Activated CD4-positive, alpha-beta T cell treated with anti-CD3 and anti-CD28 coated beads for 36 hours (primary cell): ENCODE measurements at places on chromosomes 6 and 20.

DNA sequence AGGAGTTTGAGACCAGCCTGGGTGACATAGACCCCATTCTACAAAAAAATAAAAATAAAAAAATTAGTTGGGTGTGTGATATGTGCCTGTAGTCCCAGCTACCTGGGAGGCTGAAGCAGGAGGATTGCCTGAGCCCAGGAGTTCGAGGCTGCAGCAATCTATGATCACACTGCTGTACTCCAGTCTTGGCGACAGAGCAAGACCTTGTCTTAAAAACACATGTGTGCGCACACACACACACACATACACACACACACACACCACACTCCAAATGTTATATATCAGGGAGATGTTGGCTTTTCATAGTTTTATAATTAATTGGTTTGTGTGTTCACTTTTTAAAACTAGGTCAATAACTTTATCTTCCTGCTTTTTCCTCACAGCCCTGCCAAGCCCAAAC, 110.5 kb downstream of the RTN4IP1 start:
- DNase-seq, result no peak

DNA sequence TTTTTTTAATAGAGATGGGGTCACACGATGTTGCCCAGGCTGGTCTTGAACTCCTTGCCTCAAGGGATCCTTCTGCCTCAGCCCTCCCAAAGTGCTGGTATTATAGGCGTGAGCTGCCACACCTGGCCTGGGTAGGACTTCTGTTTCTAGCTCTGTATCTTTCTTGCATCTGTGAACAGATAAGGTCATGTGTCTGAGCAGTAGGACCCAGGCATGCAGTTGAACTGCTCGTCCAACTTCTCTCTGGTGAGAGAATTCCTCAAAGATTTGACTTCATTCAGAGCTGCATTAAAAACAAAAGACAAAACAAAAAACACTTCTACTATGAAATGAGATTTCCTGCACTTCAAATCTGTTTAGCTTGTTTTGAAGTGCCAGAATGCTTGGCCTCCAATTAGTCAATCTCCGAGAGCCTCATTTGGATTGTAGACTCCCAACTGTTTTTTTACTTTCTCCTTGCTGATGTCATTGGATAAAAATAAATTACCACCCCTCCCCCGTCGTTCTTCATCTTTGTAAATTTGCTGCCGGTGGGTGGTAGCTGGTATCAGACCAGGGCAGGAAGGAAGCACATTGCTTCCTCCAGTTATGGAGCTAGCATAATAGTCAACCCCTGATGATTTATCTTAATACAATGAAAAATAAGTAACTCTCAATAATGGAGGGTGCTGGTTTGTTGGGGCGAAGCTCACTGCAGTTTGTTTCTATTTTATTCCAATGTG, 17.6 kb downstream of the CD109 start:
- DNase-seq, result no peak

DNA sequence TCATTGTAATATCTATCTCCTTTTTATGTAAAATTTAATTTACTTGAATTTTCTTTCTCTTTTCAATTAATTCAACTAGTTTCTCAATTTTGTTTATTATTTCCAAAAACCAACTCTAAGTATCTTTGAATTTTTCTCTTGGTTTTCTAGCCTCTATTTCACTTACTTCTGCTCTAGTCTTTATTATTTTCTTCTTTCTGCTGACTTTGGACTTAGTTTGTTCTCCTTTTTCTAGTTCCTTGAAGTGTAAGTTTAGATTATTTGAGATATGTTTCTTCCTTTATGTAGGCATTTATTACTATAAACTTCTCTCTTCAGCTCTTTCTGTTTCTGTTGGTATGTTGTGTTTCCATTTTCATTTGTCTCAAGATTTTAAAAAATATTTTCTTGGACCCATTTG, 70.8 kb downstream of the TNFAIP3 start:
- DNase-seq, result no peak

GRCh38 chr20:63929071-63929470, 27.1 kb downstream of the UCKL1 start:
- DNase-seq, result no peak

DNA sequence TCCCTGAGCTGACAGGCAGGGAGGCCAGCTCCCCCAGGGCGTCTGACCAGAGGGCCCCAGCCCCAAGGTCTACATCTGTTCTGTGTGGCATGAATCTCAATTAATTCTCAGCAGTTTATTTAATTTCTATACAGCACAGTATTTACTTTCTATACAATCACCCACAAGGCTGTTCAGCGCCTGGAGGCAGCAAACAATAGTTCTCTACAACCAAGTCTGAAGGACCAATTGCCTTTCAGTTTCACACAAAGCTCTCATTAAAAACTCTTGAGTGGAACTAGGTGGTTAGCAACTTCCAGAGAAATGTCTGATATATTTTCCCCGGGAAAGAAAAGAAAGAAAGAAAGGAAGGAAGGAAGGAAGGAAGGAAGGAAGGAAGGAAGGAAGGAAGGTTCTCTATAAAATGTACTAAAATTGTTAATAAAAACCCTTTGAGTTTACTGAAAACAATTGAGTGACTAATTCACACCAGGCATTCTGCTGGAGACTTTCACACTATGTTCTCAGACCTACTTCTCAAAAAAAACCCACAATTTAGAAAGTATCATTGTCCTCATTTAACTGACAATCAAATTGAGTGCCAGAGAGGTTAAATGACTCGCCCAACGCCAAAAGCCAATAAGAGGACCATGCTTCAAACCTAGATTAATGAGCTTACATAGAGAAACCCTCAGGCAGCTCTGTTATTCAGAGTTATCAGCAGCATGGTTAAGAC, 62.5 kb downstream of the METTL24 start:
- no peak for DNase-seq

DNA sequence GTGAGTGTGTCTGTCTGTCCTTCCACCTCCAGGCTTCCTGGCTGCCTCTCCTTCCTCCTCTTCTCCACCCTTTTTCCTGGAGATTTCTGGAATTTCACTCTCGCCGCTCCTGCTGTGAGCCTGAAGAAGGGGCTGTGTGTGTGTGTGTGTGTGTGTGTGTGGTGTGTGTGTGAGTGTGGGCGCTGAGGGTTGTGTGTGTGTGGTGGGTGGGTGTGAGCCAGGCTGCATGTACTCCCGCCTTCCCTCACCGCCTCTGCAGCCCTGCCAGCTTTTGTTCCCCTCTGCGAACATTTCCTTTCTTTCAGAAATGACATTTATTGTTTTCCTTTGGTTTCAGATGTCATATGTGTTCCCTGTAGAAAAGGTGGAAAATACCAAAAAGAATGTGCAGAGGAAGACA, 76.0 kb downstream of the SRC start:
- no peak for DNase-seq

DNA sequence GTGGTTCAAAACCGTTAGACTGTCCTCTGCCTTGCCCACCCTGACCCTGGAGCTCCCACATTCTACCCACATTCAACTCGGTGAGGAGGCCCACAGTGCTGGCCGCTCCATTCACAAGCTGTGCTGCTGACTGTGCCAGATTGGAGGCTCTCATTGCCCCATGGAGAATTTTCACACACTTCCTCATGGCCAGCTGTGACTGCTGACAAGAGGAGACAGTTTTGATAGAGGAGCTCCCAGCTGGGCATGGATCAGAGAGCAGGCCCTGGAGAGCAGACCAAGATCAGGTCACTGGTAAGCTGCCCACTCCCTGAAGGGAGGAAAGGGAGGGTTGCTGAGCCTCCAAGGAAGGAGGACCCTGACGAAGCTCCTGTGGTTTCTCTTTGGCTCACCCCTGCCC, 246.1 kb upstream of the RIN2 start:
- no peak for DNase-seq

GRCh38 chr20:41054847-41055230, 26.2 kb downstream of the TOP1 start:
- no peak for DNase-seq

DNA sequence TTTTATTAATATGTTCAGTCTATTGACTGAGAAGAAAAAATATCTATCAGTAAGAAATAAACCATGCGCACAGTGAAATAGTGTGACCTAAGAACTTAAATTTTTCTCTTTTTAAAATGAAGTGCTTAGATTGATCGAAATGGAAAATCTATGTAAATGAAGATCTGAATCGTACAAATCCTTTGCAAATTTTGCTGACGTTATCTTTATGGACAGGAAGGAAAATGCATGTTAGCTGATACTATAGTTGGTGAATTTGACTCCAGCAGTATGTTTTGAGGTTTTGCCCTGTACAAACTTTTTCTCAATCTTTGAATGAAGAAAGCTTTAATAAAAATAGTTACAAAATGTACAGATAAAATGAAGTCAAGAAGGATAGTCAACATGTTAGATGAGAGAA, 82.9 kb downstream of the NRN1 start:
- DNase-seq, result no peak

DNA sequence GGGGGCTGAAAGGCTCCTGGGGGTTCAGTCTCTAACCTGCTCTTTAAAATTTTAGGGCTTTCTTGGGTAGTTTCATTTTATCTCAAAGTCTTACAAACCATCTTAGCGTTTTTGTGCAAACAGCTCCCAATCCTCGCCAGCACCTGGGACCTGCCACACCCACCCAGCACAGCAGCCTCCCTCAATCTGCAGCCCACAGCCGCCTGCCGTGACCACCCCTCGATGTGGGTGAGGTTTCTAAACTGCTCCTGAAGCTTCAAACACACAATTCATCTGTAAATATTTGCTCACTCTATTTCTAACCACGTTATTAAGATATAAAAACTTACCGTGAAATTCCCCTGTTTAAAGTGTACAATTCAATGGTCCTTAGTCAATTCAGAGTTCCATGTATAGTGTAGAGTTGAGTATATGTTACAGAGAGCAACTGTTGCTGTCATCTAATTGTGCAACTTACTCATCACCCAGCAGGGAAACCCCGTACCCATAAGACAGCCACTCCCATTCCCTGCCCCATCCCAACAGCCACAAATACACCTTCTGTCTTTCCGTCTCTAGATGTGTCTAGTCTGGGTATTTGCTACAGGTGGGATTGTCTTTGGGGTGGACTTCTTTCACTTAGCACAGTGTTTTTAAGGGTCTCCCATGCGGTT, 381.0 kb downstream of the TAF4 start:
- DNase-seq, result no peak

- DNase-seq, result peak; percentile 55
These were observed 54.8 kb upstream of the AKIRIN2 start for GRCh38 chr6:87756858-87757257.

DNA sequence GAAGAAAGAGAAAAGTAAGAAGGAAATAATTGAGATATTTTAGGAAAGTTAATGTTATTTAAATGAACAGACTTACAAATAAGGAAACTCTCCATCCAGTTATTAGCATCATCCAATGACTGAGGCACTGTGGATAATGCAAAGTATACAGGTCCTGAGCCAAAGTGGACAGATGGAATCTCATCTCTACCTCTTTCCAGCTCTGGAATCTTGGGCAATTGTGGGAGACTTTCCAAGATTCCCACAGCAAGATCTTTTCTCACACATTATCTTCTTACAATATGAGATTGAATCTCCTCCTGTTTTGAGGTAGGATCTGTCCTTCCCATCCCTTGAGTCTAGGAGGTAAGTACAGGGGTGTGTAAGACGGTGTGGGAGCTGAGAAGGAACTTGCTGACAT, 28.9 kb downstream of the HTR1E start:
- DNase-seq, result no peak

- DNase-seq, result no peak
These were observed 13.7 kb downstream of the PXT1 start for GRCh38 chr6:36428911-36429310.
